ENCODE measurements at places on chromosomes 13 and 19. TPM values are rescaled to one million over a fixed set of nuclear protein-coding genes. Genes with fewer than 3 reads are reported as not detected.
A peak's percentile ranks its signal among the peaks of the same experiment; 100 is the strongest.

GRCh38 chr19:17615889-17616685 lies 60.6 kb downstream of the COLGALT1 start:
- no peak for DNase-seq

- DNase-seq: no peak
These were observed 5.7 kb downstream of the SMIM24 start for GRCh38 chr19:3474614-3475013.

GRCh38 chr19:3954107-3954506 lies 16.8 kb downstream of the DAPK3 start:
- DNase-seq: no peak

DNA sequence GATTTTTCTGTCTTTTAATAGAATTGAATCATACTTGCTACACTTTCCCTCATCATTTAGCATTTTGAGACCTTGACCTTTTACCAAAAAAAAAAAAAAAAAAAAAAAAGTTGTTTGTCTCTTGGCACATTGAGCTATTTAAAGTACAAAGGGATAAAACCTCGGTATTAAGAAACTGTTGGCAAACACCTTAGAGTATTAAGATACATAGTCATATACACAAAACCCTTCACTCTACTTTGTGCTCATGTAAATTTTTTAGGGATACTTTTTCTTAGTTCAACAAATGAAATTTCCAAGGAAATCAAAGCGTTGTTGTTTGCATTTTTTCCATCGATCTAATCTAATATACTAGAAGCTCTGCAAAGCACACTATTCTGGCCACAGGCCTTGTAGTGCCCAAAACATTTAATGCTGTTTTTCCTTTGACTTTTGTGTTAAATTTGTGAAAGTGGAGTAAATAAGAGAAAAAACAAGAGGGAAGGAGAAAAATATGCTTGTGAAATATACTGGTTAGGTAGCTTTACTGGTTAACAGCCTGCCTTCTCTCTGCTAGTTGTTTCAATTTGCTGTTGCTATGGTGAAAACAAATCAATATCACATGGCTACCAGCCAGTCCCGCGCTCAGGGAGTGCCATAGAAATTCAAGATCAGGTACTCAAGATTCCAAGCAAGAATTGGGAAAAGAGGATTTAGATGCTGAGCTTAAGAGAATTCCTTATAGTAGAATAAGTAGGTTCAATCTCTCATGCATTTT lies 2.6 kb downstream of the MBNL2 start:
- peak; percentile 68 for DNase-seq

- no peak for DNase-seq
These were observed 1.1 kb downstream of the SLITRK1 start for GRCh38 chr13:83881140-83881684.

DNA sequence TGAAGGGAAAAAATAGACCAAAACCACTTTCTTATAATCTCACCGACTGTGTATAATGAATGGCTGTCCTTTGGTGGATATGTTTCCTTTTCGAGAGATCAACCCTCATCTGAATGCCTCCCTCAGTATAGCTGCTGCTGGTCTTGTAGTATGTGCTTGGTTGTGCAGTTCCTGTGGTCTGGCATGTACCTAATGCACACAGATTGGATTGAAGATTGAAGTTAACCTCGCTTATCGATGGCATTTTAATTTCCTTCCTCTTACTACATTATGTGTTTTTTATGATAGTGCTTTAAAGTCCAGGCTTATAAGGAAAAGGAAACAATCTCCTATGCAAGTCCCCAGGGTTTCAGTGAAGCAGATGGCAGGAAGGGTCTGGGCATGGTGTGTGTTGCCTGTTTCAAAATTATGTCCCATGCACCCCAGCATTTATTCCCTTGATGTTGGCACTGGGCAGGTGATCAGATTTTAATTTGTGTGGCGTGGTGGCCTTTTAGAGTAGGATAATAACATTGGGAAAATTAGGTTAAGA lies 334.1 kb downstream of the SHISA2 start:
- no peak for DNase-seq

GRCh38 chr13:91214031-91214430 lies 133.5 kb upstream of the MIR17HG start:
- no peak for DNase-seq

DNA sequence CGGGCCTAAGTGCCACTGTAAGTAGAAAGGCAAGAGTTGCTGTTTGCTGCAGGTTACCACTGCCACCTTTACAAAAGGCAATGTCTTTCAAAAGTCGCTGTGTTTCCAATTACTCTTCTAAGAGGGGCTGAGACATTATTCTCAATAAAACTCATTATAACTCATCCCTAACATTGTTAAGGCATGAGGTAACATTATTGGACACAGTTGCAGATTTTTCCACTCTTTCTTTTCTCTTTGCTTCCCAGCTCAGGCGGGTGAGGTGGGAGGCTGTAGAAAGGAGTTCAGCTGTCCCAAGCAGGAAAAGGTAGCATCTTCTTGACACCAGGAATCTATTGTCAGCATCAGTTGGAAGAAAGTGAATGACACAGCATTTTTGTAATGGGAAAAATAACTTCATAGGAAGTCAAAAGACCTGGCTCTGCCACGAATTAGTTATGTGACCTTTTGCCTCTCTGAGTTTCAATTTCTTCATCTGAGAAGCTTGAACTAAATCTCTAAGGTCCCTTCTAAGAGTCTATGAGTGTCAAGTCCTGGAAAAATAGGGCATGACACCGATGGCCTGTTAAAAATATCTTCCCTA lies 2.1 kb upstream of the UBL3 start:
- no peak for DNase-seq

GRCh38 chr19:51469162-51469561 lies 9.2 kb upstream of the CEACAM18 start:
- DNase-seq: no peak

DNA sequence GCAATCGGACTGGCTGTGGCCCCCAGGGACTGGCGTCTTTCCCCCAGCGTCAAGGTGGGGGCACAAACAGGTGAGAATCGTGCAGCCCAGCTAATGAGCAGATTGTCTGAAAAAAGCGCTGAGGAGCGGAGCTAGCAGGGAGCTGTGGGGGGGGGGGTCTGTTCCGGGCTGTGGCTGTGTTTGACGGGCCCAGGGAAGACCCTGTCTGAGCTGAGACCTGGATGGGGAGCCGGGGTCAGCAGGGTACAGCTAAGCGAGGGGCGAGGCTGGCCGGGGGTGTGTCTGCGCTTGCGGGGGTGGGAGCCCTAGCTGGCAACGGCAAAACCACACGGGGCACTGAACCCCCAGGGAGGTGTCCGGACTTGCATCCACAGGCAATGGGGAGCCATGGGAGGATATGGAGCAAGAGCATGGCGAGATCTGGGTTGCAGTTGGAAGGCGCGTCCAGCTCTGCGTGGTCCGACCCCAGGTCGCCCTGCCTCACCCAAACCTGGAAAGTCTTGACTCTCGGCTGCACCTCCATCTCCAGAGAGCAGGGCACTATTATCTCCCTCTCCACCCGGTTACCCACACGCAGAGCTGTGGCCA lies 4.6 kb downstream of the LINGO3 start:
- DNase-seq: no peak

DNA sequence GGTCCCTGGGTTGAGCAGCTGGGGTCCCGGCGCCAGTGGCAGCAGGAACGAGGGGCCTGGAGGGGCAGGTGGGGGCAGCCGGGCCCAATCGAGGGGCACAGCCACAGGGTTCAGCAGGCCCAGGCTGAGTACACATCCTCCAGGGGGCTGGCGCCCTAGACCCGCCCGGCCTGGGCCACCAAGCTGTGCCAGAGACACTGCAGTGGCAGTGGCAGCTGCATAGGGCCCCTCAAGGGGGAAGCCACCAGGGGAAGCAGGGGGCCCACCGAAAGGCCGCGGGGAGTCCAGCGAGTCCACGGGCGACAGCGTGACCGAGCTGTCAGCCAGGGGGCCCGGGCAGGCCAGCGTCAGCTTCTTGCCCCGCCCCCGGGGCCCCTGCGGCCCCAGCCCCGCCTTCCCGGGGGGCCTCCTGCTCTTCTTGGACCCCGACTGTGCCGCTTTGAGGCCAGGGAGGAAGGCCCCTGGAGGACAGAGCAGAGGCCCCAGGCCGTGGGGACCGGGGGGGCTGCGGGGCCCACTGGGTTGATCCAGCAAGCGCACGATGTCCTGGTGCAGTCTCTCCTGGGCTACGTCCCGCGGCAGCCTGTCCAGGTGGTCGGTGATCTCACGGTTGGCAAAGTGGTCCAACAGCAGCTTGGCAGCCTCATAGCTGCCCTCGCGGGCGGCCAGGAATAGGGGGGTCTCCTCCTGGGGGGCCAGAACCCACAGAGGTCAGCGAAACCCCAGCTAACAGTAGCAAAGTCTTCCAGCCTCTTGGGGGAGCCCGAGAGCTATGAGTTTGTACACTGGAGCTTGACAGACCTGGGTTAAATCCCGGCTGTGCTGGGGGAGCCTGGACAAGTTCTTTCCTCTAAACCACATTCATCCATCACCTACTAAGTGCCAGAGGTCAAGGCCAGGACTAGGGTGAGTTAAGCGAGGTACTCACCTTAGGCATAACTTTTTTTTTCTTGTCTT lies 39.5 kb downstream of the NOTCH3 start:
- DNase-seq: no peak

Gene CYP4F22
- 8.8 TPM for total RNA-seq

Gene CDX2
- 0.33 TPM for total RNA-seq

Gene ZNF350
- 14.4 TPM for total RNA-seq

Gene ZNF700
- total RNA-seq: 22.3 TPM

Measured in breast epithelium (tissue), 4 donors.